NCI-H510A (cell line): ENCODE measurements at places on chromosomes 7 and 10.

DNA sequence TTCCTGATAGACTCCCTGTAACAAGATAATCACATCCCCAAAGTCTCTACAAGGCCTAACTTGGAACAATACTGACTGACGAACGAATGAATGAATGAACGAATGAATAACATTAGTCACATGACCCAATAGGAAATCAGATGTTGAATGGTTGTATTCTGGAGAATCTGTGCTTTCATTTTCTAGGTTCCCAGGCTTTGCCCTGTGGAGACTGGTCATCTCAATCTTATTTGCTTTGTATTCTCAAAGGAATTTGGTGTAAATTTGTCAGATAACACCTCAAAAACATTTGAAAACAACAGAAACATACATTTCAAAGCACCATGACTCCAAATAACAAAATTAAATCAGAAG lies 69.6 kb upstream of the COL1A2 start:
- DNase-seq, result no peak

DNA sequence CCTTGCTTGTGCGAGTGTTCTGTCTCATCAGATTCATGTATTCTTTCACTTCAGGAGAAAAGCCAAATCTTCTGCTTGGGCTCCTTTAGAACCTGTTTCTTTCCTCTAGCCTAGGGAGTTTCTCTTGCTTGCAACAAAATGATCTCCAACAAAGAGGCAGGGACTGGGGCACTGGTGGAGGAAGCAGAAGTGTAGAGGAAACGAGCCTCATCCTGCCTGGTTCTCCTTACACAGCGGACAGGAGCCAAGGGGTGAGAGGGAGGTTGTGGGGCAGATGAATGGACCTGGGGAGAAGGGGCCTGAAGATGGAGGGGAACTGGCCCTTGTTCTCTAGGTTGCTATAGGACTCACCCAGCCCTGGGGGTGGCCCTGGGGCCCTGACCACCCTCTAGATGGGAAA lies 141.1 kb downstream of the PKD1L1 start:
- DNase-seq, result no peak

DNA sequence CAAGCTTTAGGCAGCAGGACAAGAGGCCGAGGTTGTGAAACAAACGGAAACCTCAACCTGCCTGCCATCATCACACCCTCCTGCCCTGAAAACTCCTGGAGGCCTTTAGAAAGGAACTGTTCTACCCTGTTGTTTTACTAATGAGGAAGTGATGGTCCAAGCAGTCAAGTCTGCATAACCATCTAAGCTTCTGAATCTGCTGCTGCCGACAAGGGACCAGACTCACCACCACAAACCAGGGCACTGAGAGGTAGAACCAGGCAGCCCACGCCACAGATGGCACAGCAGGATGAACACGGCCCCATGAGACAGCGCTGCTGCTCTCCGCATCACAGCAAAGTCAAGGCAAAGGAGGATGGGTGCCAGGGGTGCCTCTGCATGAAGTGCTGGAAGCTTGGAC lies 209.4 kb downstream of the CELF2 start:
- no peak for DNase-seq

- DNase-seq, result no peak
Measured at GRCh38 chr7:26662646-26663045, 201.7 kb downstream of the SKAP2 start.

DNA sequence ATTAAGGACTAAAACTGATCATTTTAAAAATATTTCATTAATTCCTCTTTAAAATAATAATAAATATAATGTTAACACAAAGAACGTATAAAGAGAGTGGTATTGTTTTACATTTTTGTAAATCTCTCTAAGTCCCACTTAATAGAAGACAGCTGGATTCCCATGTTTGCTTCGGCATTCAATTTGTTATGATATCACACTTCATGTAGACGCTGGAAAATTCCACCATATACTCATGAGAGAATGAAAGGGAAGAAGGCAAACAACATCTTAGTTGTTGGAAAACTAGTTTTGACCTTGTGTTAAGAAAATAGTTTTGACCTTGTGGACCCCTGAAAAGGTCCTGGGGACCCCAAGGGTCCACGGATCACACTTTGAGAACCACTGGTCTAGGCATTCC lies 85.3 kb upstream of the MGMT start:
- DNase-seq, result no peak

GRCh38 chr10:75825661-75826060 lies 394.2 kb downstream of the LRMDA start:
- DNase-seq, result no peak

- DNase-seq, result no peak
Measured at GRCh38 chr7:94700926-94701554, 45.1 kb upstream of the SGCE start.

DNA sequence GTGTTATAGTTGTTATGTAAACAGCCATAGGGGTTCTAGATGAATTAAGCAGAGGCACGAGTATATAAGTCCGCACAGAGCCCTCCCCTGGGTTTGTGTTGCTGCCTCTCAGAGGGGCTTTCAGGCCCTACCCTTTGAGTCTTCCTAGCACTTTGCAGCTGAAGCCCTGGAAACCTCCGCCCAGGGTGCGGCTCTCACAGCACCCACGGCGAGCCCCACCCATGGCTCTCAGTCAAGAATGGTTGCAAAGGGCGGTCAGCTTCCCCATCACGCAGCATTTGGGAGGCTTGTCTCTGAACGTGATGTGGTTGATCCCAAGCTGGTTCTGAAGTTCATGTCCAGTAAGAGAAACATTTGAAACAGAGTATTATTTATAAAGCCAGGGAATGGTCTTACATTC lies 18.8 kb upstream of the INSIG1 start:
- DNase-seq, result no peak

- DNase-seq, result no peak
Measured at GRCh38 chr10:43203448-43204041, 63.3 kb downstream of the RASGEF1A start.

DNA sequence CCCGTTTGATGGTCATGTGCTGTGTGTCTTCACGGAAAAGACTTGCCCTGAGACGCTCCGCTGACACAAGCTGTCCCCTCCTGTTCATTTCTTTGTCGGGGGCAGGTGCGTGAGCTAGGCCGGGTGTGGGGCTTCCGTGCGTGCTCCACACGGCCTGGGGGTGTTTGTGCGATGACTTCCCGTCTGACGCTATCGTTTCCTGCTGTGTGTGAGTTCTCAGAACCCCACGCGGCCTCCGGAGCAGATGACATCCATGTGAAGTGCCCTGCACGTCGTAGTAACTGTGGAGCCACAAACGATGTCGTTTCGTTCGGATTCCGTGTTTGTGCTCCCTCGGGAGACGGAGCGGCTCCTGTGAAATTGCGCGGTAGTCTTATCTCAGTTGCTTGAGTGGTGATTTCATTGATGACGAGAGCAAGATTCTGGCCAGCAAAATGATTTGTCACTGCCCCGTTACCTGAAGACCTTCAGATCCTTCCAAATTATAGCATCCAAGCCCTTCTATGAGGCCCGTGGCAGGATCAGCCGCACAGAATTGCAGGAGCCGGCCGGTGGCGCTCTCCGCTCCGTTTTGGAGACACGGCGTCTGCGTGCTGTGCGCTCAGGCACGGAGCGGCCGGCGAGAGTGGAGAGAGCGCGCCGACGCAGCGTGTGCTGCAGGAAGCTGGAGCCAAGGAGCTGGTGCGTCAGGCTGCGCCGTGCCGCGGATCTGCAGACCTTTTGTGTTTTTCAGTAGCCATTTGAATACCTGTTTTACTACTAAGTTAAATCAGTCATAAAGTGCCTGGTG lies 94.9 kb downstream of the NKX6-2 start:
- no peak for DNase-seq

GRCh38 chr10:8637640-8638039 lies 583.2 kb downstream of the GATA3 start:
- no peak for DNase-seq

- DNase-seq, result no peak
Measured at GRCh38 chr7:48742079-48742798, 182.1 kb upstream of the CDC14C start.

- DNase-seq, result no peak
Measured at GRCh38 chr10:117804470-117805011, 242.2 kb downstream of the RAB11FIP2 start.

DNA sequence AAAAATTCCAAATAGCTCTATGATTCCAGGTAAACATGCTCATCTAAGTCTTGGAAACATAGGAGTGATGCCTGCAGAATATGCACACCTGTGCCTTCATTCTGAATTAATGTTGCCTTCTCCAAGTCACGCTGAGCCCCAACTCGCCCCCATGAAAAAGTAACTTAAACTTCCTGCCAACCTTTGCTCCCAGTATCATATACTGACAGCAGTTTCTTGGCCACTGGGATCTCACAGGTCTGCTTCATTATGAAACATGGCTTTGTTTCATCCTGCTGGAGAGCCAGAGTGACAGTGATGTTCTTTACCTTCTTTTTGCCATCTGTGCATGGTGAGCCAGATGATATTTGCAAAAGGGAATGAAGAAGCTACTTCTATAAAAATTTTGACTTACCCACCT lies 34.9 kb downstream of the ABLIM1 start:
- no peak for DNase-seq

DNA sequence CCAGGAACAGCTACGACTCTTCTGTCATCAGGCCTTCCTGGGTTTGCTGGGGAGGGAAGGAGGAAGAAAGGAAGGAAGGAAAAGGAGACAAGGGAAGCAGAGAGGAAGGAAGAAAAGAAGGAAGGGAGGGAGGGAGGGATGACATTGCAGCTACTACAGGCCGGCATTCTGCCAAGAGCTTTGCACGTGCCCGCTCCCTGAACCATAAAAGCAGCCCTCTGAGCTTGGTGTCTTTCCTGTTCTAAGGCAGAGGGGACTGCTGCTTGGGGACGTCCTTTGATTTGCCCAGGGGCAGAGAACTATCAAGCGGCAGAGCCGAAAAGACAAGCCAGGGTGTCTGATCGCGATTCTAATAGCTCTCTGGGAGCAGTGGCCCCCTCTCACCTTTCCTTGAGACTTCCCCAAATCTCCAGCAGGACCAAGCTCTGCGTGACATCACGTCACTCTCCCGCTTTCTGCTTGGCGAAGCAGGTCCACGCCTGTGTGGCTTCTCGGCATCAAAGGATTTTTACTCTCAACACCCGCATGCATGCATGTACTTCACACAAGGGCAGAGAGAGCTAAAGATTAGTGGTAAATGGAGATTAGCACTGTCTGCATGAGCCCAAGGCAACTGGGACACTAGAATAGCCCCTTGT lies 167.8 kb upstream of the AUTS2 start:
- no peak for DNase-seq

DNA sequence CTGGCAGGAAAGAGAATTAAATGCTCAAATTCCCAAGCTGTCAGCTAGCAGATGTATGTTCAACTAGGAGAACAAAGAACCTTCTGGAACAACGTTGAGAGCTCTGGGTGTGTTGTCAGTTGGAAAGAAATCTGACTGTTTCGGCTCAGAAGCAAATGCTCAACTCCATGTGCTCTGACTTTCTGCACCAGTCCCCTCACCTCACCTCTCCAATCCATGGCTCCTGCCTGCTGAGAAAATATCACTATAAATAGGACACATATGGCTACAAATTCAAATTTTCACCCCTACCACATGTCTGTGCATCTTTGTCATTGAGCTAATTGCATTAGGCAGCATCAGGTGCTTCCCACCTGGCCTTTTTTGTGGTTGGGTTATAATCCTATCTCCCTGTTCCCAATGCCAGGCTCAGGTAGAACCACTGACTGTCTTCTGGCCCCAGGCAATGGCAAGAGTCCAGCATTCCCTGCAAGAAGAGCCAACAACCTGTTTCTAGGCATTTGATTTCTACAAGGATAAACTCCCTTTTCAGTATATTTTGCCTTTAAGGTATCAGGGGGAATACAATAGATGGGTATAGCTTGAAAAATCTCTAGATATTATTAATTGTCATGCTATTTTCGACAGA lies 142.6 kb upstream of the LSM8 start:
- no peak for DNase-seq

GRCh38 chr10:3692387-3692999 lies 92.5 kb downstream of the KLF6 start:
- no peak for DNase-seq

- DNase-seq, result no peak
Measured at GRCh38 chr10:11541296-11541695, 70.2 kb downstream of the USP6NL start.
